MG63 (cell line): ENCODE measurements at places on chromosomes 3 and 15. TPM values are rescaled to one million over a fixed set of nuclear protein-coding genes. Genes with fewer than 3 reads are reported as not detected.

RASGRF1 gene
- not detected in 2 replicates for total RNA-seq

CLDN18 gene
- not detected in 2 replicates for total RNA-seq

PPARG gene
- 7.2 and 12.6 TPM in 2 replicates for total RNA-seq

CSPG5 gene
- total RNA-seq: 0.96 and 1.8 TPM in 2 replicates

SETD2 gene
- total RNA-seq: 8.1 and 13.0 TPM in 2 replicates

CCDC9B gene
- total RNA-seq: 4.0 and 8.2 TPM in 2 replicates

PAQR5 gene
- total RNA-seq: 8.6 and 8.9 TPM in 2 replicates

TOPAZ1 gene
- not detected in 2 replicates for total RNA-seq

PLSCR5 gene
- total RNA-seq: not detected in 2 replicates

TMOD3 gene
- 37.8 and 40.6 TPM in 2 replicates for total RNA-seq

LIPC gene
- total RNA-seq: 0.16 TPM in 1 of 2 replicates, not detected in the other

COLQ gene
- total RNA-seq: not detected in 2 replicates

WNT7A gene
- total RNA-seq: not detected in 2 replicates

UPK1B gene
- total RNA-seq: not detected in 2 replicates

- DNase-seq: no peak
These were observed 308.5 kb upstream of the MDFIC2 start for GRCh38 chr3:70620956-70621355.

- DNase-seq: peak; percentile 22
These were observed 23.0 kb downstream of the NEO1 start for GRCh38 chr15:73075160-73075859.

DNA sequence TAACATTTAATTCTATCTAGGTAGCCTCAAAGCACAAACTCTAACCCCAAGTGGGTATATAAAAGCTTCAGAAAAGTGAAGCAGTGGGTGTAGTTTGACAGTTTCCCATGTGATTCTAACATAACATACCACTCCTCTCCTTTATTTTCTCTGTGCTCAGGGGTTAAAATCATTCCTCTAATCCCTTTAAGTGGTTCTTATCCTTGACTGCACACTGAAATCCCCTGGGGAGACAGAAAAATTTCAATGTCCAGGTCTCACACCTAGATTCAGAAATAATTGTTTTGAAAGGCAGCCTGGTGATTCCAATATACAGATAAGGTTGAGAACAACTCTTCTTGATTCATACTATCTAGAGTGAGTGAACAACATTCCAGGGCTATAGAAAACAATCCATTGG, 986.4 kb downstream of the ROBO1 start:
- DNase-seq: no peak

DNA sequence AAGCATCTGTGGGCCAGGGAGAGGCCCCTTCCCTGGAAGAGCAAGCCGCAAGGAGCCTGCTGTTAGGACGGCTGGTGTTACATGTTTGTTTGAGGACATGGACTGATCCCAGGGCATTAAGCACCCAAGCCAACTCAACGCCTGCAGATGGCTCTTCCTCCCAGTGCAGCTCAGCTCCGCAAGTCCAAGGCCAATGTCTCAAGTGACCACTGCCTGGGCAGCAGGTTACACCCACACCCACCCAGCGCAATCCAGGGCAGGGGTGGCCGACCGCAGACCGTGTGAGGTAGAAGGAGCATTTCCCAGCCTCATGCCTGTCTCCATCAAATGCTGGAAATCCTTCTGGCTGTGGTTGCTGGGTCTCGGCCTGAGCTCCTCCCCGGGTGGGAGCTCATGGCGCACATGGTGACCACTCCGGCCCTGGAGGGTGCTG, 14.5 kb downstream of the GP5 start:
- no peak for DNase-seq

DNA sequence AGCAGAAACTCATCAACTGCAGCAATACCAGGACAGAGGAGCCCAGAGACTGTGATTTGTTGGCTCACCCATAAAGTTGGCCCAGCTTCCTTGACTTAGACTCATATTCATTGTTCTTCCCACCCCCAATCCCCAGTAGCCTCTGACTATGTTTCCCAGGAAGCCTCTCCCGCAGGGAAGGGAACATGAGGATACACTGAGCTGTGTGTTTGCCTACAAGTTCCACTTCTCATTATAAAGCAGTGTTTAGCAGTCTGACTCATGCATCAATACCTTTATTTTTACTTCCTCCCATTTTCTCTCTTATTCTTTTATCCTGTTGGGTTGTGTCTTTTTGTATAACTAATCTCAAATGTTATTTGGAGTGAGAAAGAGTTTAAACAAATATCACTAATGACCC, 111.6 kb upstream of the PHLDB2 start:
- DNase-seq: no peak

GRCh38 chr15:98272625-98273024, 312.1 kb downstream of the ARRDC4 start:
- DNase-seq: no peak

- no peak for DNase-seq
These were observed 89.4 kb downstream of the LSM3 start for GRCh38 chr3:14267976-14268375.

DNA sequence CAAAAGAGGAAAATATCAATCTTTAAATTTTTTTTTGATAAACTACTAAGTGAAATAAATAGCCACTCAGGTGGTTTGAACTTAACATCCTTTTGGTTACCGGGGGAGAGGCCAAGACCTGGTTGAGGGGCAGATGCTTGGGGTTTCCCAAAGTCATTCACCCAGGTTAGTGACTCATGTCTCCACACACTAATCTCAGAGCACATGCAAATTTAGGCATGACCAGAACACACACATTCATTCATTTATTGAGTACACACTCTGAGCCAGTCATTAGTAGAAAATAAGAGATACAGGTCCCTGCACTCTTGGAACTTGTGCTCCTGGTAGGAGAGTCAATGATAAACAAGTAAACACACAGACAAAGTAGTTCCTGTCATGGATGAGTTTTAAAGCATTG, 7.3 kb downstream of the ILDR1 start:
- no peak for DNase-seq

DNA sequence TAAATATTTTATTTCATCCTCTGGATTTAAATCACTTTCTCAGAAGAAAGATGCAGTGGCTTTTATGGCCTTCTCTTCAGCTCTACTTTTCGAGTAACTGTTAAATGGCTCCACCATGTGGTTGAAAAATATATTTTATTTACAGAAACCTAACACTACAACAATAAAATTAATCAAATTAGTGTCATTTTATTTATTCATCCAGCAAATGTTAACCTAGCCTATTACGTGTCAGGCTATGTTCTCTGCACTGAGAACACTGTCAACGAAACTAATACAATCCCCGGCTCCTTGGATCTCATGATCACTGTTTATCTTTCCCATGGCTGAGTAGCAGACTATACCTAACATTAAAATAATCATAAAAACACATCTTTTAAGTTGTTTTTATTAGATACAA, 148.0 kb upstream of the OSTN start:
- DNase-seq: no peak

GRCh38 chr3:10501664-10502052, 3.7 kb downstream of the ATP2B2 start:
- DNase-seq: no peak

- DNase-seq: no peak
These were observed 2.9 kb upstream of the TMEM266 start for GRCh38 chr15:76056931-76057330.

DNA sequence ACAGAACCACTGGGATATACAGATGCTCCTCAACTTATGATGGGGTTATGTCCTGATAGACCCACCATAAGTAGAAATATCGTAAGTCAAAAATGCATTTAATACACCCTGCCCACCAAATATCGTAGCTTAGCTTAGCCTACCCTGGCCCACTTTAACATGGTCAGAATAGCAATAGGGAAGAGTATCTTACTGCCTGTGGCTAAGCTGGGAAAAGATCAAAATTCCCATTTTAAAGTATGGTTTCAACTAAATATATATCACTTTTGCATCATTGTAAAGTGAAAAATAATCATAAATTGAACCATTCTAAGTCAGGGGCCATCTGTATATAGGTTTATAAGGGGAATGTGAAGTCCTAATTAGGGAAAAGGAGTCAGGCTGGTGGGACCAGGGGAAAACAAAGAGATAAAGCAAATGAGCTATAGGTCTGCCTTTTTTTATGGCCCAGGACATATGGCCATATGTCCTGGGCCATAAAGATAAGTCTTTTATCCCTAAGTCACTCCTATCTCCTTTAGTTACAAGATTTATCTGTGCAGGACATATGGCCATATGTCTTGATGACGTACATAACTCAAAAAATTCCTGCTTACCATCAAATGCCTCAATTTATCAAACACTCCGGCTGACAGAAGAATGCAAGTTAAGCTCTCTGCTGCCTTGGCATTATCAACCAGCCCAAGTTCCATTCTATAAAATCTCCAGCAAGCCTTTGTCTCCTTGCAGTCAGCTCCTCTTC, 11.2 kb downstream of the RTP3 start:
- no peak for DNase-seq

- no peak for DNase-seq
These were observed 37.4 kb downstream of the FAIM start for GRCh38 chr3:138646008-138646407.

GRCh38 chr3:43481375-43481774, 140.4 kb downstream of the ANO10 start:
- no peak for DNase-seq

DNA sequence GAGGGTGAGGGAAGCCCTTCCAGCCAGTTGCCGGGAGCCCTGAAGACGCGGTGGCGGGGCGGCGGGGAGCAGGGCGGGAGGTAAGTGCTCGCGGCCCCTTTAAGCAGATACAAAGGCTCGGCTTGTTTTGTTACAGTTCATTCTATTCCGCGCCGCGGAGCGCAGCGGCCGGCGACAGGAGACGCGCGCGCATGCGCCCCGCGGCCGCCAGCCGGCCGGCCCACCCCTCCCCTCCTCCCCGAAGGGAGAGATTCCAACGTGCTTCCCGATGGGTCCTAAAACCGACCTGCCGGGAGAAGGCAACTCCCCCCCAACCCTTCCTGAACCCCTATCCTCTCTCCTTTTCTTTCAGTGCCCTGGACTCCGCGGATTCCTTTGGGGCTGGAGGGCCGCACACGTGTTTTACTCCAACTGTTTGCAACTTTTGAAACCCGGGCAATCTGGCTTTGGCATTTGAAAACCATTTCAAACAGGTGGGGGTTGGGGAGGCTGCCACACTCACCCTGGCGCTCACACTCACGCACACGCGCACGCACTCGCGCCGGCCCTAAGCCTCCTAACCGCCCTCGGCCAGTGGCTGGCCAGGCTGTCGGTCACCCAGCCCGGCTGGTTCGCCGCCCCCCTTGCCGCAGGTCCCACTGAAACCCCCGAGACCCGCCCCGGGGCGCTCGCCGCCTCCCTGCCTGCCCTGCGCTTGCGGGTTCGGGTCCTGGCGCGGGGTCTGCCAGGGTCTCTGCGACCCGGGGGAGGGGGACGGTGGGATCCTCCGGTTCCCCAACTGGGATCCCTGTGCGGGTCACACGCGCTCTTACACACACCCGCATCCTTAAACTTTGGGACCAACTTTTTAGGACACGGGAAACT, at the start of gene MAGI1:
Gene MAGI1, minus strand, starts transcription at position 193 of the 864 bp plus-strand sequence. CDS start 610 bp downstream, outside the sequence.
- peak; percentile 85 for DNase-seq

GRCh38 chr3:2944628-2945027, 165.5 kb downstream of the IL5RA start:
- DNase-seq: no peak

DNA sequence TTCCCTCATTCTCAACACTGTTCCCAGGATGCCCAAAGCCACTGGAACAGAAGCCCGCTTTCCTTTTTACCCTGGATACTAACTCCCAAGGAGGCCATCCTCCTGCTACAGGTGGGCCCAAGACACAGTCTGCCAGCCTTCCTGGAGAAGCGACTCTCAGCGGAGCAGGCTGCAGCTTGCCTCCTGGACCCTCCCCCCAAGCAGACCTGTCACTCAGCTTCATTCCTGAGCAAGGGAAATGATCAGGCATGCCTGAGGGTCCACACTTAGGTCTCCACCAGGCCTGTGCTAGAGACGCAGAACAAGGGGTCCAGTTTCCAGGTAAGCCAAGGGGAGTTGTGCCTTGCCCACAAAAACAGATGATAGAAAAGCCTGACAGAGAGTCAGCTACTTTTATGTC, 62.8 kb downstream of the SLCO2A1 start:
- no peak for DNase-seq

DNA sequence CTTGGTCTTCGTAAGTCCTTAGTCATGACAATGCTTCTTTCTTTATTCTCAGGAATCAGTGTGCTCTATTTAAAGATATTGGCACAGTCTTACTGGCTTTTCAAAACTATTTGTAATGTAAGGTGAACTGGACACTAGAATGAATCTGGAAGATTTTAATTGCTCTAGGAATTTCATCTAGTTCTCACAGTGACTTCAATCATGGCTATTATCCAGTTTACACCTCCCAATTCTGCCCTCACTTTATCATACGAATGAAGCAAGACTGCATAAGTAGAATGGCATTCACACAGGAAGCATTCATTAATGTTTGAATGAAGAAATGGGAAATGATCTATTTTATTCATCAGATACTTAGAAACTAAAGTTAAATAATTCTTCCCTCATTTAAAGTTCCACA, 26.7 kb upstream of the DRD3 start:
- DNase-seq: no peak

- DNase-seq: no peak
These were observed 105.4 kb downstream of the ZIC1 start for GRCh38 chr3:147514366-147515160.

- no peak for DNase-seq
These were observed 105.3 kb upstream of the AGBL1 start for GRCh38 chr15:85974348-85974705.

GRCh38 chr15:80778964-80779657, at the start of gene CEMIP:
TSS of gene CEMIP (plus strand) at chr15:80779370. CDS start at chr15:80873880, 94,510 bp downstream.
- DNase-seq: peak; percentile 75

DNA sequence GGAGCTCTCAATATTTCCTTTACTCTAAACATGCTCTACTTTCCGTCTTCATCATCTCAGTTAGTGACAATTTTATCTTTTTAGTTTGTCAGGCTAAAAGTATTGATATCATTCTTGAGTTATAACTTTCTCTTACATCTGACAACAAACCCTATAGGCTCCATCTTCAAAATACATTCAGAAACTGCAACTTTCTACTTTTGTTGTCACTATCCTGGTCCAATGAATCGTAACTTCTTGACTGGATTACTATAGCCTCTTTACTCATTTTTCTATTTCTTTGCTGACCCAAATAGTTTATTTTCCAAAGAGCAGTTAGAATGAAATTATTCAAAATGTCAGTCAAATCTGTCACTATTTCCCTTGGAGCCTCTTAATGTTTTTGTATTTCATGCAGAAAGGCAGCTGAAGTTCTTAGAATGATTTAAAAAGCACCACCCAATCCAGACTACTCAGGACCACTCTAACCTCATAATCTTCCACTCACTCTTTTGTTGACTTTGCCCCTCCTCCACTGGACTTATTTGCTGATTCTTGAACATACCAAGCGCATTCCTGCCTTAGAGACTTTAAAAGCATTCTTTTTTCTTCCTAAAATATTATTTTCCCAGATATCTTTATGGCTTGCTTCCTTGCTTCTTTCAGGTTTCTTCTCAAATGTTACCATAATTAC, 119.9 kb upstream of the CBLB start:
- DNase-seq: no peak

DNA sequence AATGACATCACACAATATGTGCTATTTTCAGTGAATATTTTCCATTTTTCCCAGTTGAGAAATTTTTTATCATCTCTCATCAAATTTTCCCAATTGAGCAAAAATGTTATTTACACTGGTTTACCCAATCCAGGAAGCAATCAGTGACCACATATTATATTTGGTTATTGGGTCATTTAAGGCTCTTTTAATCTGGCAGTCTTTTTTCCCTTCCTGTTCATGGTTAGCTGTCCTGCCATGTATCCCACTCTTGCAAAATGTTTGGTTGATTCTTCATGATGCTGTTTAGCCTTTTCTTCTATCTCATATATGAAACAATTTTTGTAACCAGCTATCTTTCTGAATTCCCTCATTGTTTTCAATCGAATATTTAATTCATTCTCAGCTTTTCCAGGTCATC, 626.0 kb downstream of the RBMS3 start:
- no peak for DNase-seq

- no peak for DNase-seq
These were observed 176.8 kb downstream of the TUSC7 start for GRCh38 chr3:116886202-116886893.
